Fibroblast of pulmonary artery (primary cell): ENCODE measurements at places on chromosomes 2 and 18.
A peak's percentile ranks its signal among the peaks of the same experiment; 100 is the strongest.

GRCh38 chr2:158743879-158744278 lies 51.2 kb upstream of the DAPL1 start:
- no peak for DNase-seq

DNA sequence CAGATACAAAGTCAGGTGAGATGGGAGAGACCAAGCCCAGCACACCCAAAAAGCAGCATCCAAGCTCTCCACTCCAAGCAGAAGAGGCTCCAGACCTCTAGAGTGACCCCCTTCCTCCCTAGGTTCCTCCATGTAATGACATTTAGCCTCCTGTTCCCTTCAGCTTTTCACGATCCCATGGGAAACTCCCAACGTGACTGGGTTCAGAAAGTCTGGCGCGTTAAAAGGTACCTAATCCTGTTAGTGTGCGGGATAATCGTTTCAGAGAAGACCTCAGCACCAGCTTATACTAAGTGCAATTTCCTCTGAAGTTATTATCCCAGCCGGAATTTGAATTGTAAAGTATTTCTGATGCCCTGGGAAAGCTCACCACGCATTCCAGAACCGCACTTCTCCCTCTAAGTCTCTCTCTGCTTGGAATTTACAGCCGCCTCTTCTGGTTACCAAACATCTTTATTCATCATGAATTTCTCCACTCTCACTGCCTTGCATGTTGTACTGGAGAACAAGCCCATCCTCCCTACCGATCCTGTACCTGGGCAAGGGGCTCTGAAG lies 46.9 kb downstream of the CCBE1 start:
- no peak for DNase-seq

DNA sequence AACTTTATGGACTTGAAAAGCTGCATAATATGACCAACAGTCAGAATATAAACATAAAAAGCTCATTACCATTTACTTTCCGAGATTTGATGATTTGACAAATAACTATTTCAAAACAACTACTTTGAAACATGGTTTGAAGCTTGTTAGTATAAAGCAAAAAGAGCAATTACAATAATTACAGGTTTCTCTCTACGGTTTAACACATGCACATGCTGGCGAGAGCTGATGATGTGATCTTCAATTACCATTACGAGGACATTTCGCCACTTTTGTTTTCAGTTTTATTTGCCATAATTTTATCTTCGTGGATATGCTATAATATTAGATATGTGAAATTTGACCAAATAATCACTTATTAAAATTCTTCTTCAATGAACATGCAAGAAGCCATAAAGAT lies 270.1 kb downstream of the TCF4 start:
- no peak for DNase-seq

- no peak for DNase-seq
Observed at GRCh38 chr2:168740360-168740759, 62.1 kb upstream of the NOSTRIN start.

GRCh38 chr2:31190188-31190587 lies 27.1 kb downstream of the CAPN14 start:
- no peak for DNase-seq

- no peak for DNase-seq
Observed at GRCh38 chr2:208234786-208235185, 20.1 kb downstream of the IDH1 start.

DNA sequence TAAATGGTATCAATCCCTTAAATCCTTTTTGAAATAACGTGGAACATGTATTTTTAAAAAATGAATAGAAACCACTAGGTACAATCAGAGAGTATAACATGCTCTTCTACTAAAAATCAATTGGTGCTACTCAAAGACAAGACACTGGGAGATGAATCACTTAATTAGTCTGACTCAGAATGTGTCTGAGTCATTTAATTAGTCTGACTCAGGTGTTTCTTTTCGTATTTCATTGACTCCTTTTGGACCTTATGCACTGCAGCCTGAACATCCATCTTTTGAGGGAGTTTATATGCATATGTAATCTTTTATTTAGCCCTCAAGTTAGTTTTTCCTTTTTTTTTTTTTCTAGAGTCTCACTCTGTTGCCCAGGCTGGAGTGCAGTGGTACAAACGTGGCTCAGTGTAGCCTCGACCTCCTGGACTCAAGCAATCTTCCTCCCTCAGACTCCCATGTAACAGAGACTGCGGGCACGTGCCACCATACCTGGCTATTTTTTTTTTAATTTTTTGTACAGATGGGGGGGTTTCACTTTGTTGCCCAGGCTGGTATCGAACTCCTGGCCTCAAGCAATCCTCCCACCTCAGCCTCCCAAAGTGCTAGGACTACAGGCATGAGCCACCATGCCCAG lies 26.5 kb downstream of the PPP4R3B start:
- no peak for DNase-seq

DNA sequence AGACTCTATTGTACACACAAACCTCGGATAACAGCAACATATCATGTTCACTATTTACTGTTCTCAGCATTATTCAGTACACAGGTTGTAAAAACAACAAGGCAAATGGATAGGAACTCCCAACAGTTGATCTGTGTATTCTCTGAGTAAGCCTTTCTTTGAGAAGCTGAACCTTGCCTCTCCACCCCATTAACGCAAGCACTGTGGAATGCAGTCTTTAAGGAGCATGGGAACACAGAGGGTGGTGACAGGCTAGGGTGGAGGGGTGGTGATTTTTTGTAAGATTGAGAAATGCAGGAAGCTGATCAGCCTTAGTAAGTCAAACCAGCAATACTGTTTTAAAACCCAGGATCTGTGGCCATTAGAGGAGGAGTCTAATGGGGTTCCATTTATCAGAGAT lies 19.6 kb upstream of the SERPINB11 start:
- DNase-seq = peak; percentile 68

DNA sequence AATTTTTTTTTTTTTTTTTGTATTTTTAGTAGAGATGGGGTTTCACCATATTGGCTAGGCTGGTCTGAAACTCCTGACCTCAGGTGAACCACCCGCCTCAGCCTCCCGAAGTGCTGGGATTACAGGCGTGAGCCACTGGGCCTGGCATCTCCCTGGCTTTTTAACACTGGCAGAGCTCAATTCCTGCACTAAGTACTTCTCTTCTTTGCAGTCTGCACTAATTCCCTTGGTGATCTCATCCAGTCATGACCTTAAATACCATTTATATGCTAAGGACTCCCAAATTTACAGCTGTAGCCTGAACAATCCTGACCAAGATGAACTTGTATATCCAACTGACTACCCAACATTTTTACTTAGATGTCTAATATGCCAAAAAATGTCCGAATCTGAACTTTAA lies 10.2 kb downstream of the PREPL start:
- peak; percentile 17 for DNase-seq

DNA sequence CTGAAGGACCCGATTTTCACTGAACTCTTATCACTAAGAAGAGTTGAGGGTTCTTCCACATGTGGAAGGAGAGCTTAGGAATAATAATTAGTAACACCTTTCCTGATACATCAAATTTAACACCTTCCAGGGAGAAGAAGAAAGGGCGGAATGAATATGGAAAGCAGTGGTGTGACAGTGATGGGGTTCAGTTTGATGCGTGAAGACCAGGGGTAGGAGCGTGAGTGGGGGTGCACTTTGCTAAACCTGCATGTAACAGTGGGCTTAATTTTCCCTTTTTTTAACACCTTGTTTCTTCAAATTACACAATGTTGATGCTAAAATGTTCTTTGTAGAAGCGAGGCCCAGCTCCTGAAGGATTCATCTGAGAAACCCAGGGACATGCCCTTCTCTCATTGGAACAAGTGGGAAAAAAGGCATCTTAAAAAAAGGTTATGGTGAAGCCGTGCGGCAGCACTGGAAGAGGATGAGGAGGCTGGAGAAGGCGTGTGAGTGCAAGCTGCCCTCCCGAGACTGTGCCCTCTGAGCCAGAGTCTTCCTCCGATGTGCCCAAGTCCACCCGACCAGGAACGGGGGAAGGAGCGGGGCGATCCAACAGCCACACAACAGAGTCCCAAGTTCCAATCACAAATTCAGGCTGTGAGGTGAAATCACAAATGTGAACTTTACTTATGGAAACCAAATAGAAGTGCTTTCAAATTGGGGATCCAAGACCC lies 80.8 kb downstream of the MBP start:
- DNase-seq = no peak

DNA sequence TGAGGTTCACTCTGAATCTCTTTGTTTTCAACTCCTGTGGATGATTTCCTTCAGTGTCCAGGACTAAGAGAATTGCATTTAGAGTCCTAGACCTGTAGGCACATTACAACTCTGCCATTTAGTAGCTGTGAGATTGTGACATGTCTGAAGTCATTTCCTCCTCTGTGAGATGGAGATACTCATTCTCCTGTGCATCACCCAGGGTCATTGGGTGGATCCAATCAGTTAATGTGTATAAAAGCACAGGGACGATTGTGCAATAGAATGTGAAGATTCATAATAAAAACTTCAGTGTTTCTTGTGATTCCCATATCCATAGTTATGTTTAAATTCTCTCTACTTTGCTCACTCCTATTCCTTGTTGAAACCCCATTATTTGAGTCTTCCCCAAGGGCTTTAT lies 113.6 kb downstream of the DIS3L2 start:
- peak; percentile 64 for DNase-seq

GRCh38 chr2:9392898-9393765 lies 30.2 kb downstream of the ITGB1BP1 start:
- peak; percentile 52 for DNase-seq

DNA sequence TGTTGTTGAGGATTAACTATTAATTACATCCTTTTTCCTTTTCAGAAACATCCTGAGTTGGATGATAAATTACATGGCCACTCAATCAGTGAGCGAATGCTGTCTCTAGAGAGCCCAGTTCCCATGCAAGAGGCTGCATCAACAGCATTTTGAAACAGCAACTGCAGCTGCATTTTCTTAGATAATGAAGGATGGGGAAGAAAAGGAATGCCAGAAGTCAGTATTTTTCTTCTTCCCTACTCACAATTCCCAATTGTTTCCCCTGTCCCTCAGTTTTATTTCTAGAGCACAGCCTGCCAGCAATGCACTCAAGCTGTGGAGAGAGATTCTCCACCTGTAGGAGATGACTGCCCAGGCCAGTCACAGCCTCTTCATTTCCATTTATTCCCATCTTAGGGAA lies 6.9 kb downstream of the SCN7A start:
- no peak for DNase-seq

- peak; percentile 20 for DNase-seq
Observed at GRCh38 chr2:60882971-60883753, 1.8 kb downstream of the REL start.

DNA sequence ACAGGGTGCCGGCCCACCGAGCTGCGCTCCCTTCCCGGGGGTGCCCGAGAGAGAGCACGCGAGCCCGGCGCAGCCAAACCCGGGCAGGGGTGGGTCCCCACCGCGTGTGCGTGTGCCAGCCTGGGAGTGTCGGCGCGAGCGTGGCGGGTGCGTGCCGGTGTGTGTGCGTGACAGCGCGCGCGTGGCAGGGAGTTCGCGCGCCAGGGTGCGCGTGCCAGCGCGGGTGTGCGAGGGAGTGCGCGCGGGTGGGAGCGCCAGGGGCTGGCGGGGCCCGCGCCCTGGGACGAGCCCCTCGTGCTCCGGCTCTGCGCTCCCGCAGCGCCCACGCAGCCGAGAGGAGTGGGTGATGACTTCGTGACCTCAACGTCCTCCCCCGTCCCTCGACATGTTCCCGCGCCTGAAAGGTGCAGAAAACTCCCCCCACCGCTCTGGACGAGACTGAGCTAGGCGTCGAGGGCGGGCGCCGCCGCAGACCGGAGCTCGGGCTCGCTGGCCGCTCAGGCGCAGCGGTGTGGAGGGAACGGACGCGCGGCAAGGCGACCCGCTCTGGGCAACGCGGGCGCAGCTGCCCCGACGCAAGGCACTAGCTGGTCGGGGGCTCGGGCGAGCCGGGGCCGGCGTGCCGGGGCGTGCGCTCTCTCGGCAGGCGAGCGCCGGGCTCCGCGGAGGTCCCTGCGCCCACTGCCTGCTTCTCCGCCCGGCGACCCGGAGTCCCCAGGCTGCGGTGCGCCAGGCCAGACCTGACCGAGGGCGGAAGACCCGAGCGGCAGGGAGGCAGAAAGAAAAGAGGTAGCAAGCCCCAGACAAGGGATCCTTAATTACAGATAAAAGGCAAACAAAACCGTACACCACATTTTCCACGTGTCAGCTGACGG lies 582.8 kb downstream of the ZEB2 start:
- DNase-seq = peak; percentile 34

DNA sequence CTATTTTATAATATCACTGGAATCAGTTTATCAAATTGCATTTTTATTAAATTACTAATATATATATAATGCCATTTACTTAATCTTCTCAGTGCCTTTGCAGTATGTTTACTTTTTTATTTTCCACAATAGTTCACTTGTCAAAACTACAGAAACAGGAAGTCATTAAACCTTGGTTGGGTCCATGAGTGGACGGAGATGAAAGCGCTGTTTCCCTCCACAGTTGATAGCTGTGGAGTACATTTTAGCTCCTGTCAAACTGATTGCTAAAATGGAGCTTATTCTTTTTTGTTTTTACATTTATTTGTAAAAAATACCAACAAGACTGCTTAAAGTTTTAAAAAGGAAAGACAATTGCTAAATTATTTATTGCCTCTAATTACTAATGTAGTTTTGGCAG lies 19.2 kb downstream of the MFF start:
- DNase-seq = no peak

DNA sequence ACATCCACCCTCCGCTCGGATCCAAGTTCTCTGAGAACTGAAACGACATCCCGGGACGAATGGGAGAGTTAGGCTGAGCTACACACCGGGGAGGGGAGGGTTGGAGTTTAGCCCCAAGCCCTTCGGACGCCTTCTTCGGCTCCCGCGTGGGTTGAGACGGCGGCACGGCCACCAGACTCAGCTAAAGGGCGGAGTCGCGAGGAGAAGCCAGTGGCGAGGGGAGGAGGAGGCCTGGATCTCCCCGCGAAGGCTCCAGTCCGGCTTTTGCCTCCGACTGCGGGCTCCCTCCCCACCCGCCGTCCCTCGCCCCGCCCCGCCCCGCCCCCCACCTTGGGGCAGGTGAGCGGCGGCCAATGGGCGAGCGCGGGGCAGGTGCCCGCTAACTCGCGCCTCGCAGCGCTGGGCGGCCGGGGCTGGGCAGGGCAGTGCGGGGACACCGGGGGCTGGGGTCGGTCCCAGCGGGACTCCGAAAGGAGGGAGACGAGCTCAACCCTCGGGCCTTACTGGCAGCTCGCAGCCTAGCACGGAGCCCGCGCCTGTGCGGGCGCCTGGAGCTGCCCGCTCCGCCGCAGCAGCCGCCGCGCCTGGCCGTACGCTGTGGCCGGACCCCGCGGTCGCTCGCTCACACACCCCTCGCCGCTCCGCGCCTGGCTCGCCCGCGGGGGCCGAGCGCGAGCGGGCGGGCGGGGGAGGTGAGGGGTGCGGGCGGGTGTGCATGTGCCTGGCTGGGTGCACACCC lies at the start of gene EMX1:
Gene EMX1 (plus strand): TSS at position 382 of the 739 bp plus-strand sequence. CDS start 334 bp downstream, at position 716.
- no peak for DNase-seq
